ENCODE measurements at places on chromosomes 7 and 10.

DNA sequence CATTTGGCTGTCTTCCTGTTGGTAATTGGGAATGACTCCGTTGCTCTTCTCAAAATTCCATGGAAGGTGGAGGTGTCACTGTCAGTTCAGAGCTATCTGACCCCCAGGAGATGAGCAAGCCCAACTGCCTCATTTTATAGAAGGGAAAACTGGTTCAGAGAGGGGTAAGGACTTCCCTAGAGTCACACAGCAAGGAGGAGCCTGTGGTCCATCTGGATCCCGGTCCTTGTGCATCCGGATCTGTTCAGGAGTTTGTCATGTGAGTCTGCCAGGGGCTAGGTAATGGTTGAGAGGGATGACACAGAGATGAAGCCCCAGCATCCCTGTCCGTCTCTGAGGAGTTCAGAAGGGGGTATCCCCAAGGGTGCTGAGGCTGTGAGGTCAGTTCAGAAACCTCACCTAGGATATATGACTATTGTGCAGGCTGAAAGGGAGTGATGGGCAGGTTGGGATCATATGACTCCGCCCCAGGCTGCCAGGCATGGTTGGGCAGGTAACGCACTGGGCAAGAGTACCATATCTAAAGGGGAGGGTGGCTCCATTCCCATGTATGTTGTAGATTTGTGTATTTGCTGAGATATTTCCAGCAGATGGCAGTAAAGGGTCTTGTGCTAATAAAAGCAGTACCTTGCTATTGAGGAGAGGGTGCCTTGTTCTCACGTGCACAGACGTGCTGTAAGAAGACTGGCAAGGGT is 16.0 kb upstream of the SLC29A3 start:
- no peak for DNase-seq

- no peak for DNase-seq
Observed at GRCh38 chr10:104293011-104293410, 24.0 kb downstream of the GSTO2 start.

GRCh38 chr7:12220389-12221046 is 9.4 kb downstream of the TMEM106B start:
- no peak for DNase-seq

DNA sequence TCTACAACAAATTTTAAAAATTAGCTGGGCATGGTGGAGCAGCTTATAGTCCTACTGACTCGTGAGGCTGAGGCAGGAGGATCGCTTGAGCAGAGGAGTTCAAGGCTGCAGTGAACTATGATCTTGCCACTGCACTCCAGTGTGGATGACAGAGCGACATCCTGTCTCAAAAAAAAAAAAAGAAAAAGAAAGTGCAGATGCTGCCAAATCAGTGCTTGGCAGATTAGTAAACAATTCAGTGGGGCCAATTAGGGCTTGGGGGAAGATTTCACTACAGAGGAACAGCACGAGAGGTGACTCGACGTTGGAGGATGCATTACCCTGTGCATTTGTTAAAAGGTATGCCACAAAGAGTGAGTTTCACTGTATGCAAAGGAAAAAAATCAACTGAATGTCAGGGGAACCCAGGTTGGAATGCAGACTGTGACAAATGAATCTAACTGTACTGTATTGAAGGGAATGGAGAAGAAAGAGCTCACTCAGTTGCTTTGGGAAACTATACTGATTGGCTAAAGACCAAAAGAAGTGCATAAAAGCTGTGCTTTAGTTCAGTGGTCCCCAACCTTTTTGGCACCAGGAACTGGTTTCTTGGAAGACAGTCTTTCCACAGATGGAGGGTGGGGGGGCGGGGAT is 31.6 kb downstream of the GARIN1A start:
- no peak for DNase-seq

- no peak for DNase-seq
Observed at GRCh38 chr10:111360260-111360925, 283.6 kb downstream of the ADRA2A start.

GRCh38 chr10:92291921-92292845 is 1.2 kb downstream of the MARCHF5 start:
- DNase-seq = no peak

DNA sequence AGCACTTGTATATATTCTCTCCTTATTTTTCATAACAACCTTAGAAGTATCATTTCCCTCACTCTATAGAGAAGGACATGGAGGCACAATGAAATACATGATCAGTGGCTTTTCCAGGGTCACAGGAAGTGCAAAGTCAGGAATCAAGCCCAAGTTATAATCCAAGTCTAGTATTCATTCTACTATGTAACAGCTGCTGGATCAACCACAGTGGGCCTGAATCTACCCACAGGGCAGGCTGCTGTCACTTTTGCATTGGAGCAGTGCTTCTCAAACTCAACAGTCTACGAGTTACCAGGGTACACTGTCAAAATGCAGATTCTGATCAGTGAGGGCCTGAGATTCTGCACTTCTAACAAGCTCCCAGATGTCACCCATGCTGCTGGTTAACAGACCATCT is 18.3 kb downstream of the ZDHHC16 start:
- no peak for DNase-seq

DNA sequence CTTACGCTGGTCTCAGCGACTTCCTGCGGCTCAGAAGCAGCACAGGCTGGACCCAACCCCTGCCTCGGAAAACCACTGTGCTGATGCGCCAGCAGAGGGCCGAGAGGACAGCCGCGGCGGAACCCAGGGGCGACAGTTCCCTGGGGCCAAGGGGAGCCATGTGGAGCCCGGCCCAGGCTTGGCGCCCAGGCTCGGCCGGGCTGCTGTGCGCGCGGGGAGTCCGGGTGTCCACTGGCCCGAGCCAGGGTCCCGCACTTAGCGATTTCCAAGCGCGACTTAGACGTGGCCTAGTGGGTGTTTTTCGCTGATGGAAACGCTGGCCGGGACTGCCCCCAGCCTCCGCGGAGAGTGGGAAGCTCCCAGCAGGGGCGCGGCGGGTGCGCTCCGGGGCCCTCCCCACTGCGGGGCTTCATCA is 18.6 kb upstream of the ZNF32 start:
- peak; percentile 15 for DNase-seq

- no peak for DNase-seq
Observed at GRCh38 chr10:61120805-61121204, 176.8 kb upstream of the RHOBTB1 start.

- DNase-seq = no peak
Observed at GRCh38 chr10:29415876-29416275, 127.0 kb downstream of the LYZL1 start.

GRCh38 chr10:125916977-125917376 is 20.6 kb downstream of the FANK1 start:
- no peak for DNase-seq

DNA sequence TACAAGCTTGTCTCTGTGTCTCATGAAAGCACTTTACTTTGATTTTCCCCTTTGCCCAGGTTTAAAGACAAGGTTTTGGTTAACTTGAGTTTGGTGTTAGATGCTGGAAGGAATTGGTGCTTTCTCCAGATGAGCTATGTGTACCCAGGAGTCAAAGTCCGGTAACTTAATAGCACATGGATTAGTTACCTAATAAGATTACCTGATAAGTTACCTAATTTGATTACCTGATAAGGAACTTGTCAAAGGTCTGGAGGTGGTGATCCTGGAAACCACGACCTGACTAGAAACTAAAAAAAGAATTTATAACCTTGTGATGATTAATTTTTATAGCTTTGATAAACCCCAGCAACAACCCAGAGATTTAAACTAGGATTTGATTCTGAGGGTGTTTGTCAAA is 269.9 kb upstream of the CACNA2D1 start:
- no peak for DNase-seq

GRCh38 chr7:82036146-82036886 is 266.5 kb upstream of the HGF start:
- no peak for DNase-seq

GRCh38 chr10:111084366-111085255 is 7.8 kb downstream of the ADRA2A start:
- no peak for DNase-seq

DNA sequence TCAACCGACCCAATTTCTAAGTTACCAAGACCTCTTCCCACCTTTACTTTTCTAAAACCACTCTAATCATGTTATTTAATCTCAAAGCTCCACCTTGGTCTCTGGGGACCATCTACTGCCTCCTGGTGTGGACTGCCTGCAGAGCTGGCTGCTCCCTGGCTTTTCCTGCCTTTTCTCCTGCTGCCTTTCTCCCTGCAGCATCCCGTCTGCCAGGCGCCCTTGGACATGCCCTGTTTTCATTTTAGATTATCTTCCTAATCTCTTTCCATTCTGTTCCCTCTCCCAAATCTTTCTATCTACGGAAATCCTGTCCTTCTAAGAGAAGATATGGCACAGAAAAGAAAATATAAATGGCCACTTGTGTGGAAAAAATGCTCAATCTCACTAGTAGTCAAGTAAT is 23.1 kb downstream of the TCAF1 start:
- DNase-seq = no peak

DNA sequence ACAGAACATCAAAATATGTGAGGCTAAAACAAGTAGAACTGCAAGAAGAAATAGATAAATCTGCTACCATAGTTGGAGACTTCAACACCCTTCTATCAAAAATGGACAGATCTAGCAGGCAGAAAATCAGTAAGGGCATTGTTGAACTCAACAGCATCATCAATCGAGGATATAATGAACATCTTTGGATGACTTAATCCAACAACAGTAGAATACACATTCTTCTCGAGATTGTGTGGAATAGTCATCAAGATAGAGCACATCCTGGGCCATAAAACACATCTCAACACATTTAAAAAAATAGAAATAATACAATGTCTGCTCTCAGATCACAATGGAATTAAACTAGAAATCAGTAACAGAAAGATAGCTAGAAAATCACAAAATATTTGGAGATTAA is 9.9 kb downstream of the IGFBP1 start:
- no peak for DNase-seq

- no peak for DNase-seq
Observed at GRCh38 chr7:13198036-13198435, 510.6 kb downstream of the ARL4A start.
